M059J (cell line): ENCODE measurements at places on chromosomes 1 and 21. TPM values are rescaled to one million over a fixed set of nuclear protein-coding genes. Genes with fewer than 3 reads are reported as not detected.

GRCh38 chr1:226579781-226580323, 31.3 kb downstream of the STUM start:
- DNase-seq: no peak

- no peak for DNase-seq
Observed at GRCh38 chr1:227944090-227944930, 3.4 kb downstream of the WNT9A start.

GRCh38 chr1:39818482-39818881, 29.8 kb upstream of the BMP8B start:
- peak; percentile 25 for DNase-seq

DNA sequence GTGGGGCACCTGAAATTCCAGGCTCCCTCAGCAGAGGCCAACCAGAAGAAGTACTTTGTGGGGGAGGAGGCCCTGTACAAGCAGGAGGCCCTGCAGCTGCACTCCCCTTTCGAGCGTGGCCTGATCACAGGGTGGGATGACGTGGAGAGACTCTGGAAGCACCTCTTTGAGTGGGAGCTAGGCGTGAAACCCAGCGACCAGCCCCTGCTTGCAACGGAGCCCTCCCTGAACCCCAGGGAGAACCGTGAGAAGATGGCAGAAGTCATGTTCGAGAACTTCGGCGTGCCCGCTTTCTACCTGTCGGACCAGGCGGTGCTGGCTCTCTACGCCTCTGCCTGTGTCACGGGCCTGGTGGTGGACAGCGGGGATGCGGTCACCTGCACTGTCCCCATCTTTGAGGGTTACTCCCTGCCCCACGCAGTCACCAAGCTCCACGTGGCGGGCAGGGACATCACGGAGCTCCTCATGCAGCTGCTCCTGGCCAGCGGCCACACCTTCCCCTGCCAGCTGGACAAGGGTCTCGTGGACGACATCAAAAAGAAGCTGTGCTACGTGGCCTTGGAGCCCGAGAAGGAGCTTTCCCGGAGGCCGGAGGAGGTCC, 634 bp downstream of the ACTRT2 start:
- no peak for DNase-seq

DNA sequence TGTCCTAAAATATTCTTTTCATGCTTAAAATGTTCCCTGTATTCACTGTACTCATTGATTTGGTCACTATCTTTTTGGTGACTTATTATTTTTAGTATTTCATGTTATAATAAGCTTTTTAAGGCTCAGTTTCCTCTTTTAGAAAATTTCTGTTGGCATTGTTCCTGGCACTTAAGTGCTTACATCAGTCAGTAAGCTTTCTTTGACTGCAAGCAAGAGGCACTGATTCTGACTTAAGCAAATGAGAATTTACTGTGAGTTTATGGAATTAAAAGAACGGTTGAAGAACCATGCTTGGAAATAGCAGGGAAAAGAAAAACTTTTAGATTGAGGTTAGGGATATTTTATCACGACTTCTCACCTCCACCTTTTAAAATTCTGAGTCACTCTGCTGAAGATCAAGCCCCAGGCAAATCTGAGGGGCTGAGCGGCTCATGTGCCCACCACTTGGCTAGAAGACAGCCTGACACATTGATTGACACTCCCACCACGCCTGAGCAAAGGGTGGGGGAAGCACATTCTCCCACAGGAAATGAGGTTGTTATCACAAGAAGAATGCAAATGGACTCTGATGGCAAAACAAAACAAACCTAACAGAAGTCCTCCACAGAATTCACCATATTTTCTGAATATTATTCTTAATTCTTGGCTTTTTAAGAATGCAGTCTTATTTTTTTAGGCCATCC, 102.8 kb downstream of the KCTD3 start:
- no peak for DNase-seq

- DNase-seq: no peak
Observed at GRCh38 chr1:22262583-22262982, 119.7 kb upstream of the WNT4 start.

DNA sequence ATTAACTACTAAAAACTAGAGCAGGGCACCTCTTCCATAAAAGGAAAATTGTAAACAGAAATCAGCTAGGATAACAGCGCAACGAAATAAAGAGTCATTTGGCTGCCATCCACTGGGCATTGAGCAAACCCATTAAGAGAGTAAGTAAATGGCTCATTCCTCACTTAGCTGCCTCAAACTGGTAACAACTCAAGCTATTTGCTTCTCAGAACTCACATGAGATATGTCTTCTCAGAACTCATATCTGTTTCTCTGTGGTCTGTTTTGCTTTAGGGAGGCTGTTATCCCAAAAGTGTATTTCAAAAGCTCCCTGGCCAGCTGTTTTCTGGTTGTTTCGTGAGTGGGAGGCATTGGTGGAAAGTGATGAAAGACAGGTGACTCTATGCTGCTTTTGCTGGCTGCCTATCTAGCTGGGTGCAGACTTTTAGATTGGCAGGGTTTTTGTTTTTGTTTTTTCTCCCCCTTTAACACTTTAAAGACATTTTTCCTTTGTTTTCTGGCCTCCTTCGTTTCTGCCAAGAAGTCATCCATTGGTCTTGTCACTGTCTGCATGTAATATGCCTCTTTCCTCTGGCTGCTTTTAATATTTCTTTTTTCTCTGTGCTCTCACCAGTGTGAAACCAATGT, 269.2 kb upstream of the RGS18 start:
- DNase-seq: no peak

- DNase-seq: peak; percentile 75
Observed at GRCh38 chr1:58781541-58782177, 2.2 kb downstream of the JUN start.

DNA sequence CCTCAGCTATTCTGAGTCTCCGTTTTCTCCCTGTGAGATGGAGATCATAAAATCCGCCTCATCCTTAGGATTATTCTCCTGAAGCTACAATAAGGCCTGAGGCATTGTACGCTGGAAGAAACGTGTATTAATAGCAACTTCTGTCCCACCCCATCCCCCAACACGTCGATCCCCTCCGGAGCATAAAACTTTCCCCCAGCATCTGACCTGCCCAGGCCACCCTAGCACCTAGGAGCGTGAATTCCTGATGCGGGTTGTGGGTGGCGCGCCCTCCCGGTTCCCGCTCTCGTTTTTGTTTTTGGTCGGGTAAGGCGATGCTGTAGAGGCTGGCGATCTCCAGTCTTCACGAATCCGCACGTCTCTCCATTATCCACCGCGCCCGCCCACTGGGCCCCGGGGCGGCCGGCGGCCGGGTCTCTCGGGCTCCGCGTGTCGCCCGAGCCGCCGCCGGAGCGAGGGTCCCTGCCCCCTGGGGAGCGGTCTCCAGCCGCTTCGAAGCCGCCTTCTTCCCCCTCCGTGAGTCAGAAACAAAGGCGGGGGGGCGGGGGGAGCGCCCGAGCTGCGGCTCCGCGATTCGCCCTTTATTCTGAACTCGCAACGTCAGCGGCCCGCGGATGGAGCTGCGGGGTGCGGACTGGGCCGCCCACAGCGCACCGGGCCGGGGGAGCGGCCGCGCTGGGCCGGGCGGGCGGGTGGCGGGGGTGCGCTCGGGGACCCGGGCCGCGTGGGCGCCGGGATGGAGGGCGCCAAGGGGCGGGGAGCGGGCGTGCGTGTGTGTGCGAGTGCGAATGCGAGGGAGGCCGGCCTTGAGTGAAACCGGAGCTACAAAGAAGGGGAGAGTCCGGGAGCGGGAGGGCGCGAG, at the start of gene PLEKHO1:
PLEKHO1 (plus strand) TSS at position 646 of the 862 bp plus-strand sequence. CDS start 342 bp downstream, outside the sequence.
- DNase-seq: peak; percentile 83

GRCh38 chr1:226519716-226520598, 28.6 kb upstream of the STUM start:
- no peak for DNase-seq

DNA sequence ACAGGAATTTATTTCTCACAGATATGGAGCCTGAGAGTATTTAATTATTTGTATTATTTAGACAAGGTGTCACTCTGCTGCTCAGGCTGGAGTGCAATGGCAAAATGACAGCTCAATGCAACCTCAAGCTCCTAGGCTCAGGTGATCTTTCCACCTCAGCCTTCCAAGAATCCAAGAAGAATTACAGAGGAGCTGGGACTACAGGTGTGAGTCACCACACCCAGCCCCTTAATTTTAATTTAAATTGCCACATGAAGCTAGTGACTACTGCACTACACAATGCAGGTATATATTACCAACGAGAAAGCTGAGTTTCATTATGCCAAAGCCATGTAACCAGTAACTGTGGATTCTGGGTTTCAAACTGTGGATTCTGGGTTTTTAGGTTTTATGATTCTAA, 2.1 kb downstream of the KHDC4 start:
- peak; percentile 25 for DNase-seq

DNA sequence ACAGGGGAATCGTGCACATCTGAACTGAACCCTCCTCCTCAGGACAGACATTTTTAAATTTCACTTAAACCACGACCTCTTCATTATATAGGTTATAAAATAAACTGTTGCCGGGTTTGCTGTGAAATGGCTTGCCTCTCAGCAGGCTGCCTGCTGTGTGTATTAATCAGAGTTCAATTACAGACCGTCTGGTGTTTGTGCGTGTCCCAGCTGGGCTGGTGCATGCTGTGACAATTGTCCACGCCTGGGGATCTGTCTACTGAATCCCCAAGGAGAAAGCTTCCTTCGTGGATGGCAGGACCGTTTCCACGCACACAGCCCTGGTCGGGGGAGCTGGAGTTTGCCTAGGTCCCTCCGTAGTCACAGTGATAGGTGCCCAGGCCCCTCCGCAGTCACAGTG, 13.4 kb upstream of the AGPAT3 start:
- DNase-seq: no peak

DNA sequence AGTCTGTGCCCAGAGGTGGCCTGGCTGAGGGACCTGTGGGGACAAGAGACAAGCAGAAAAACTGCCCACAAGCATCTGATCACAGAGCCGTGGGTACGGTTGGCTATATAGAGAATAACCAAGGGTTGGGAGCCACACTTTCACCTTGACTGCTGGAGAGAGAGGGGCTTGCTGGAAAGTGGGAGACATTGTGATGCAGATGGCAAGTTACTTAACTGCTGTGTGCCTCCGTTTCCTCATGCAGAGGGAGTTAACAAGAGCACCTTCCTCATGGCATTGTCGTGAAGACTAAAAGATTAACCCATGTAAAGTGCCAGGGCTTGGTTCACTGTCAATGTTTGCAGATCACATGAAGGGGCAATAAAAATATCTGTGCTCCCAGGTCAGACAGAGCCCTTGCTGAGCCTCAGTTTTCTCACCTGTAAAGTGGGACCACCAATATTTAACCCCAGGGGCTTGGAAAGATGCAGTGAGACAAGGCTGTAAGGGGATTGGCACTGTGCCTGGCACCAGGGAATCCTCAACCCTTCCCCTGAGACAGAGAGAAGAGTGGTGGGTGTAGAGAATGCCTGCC, 52.8 kb downstream of the SDC3 start:
- no peak for DNase-seq

GRCh38 chr1:169892927-169893644, 610 bp downstream of the SCYL3 start:
- peak; percentile 34 for DNase-seq

GRCh38 chr1:90706437-90707362, 10.4 kb downstream of the BARHL2 start:
- DNase-seq: no peak

DNA sequence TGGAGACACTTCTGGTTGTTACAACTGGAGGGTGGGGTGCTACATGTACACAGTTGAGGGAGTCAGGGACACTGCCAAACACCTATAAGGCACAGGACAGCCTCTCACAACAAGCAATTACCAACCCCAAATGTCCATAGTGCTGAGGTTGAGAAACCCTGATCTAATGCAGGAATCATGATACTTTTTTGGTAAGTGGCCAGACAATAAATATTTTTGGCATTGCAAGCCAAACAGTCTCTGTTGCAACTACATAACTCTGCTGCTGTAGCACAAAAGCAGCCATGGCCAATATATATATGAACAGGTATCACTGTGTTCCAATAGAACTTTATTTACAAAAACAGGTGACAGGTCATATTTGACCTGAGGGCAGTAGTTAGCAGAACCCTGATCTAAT, 177.5 kb downstream of the ASTN1 start:
- DNase-seq: peak; percentile 3

Gene WNT9A
- total RNA-seq: 0.10 and 0.37 TPM in 2 replicates

Gene DNAI4
- 4.3 and 5.9 TPM in 2 replicates for total RNA-seq

Gene CA14
- total RNA-seq: not detected in 2 replicates

Gene ENTREP3
- total RNA-seq: 5.9 and 8.1 TPM in 2 replicates

Gene ITLN1
- not detected in 2 replicates for total RNA-seq

Gene CFHR4
- not detected in 2 replicates for total RNA-seq

Gene SLFNL1
- total RNA-seq: 0.15 TPM in 1 of 2 replicates, not detected in the other

Gene RYR2
- total RNA-seq: 0.07 and 0.27 TPM in 2 replicates
